ENCODE measurements at places on chromosomes 3 and 15.

GRCh38 chr3:51873876-51874275, 1.5 kb downstream of the IQCF5 start:
- no peak for DNase-seq

DNA sequence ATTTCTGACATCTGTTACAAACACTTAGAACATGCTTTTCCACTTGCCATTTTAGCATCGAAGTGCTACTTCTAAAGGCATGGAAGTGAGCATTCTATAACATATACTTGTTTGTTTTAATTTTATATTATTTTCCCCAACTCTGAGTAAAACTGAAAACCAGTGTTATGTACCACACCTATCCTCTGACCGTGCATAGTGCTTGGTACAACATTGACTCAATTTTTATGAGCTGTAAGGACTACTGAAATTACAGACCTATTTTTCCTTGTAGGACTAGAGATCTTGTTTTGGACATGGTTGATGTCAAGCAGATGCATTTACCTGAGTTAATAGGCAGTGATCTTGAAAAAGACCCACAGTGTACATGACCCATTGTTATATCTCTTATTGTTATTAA, 51.5 kb upstream of the CCNB2 start:
- DNase-seq, result no peak

GRCh38 chr3:3893590-3893989, 94.4 kb downstream of the LRRN1 start:
- no peak for DNase-seq

DNA sequence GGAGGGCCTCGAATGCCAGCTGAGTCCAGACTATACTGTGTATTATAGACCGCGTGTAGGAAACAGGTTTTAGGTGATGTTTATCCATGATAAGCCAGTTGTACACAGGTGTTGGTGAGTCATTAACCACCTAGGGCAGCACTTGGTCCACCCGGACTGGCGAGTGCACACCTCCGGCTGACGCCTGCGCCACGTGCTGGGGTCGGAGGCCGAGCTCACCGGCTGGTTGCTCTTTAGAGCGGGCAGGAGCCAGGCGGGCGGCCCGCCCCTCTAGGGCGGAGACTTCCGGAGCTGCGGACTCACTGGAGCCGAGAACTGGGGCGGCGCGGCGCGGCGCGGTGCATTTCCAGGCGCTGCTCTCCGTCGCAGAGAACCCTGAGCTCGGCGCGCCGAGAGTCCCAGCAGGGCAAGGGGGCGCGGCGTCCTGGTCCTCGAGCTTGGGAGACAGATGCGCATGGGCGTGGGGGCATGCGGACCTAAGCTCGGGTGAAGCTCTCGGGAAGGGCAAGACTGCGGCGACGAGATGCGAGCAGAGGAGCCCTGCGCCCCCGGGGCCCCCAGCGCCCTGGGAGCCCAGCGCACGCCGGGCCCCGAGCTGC, at the start of gene ESYT3:
ESYT3 (plus strand) TSS at position 341 of the 599 bp plus-strand sequence; CDS start at position 524, 183 bp downstream.
- peak; percentile 82 for DNase-seq

DNA sequence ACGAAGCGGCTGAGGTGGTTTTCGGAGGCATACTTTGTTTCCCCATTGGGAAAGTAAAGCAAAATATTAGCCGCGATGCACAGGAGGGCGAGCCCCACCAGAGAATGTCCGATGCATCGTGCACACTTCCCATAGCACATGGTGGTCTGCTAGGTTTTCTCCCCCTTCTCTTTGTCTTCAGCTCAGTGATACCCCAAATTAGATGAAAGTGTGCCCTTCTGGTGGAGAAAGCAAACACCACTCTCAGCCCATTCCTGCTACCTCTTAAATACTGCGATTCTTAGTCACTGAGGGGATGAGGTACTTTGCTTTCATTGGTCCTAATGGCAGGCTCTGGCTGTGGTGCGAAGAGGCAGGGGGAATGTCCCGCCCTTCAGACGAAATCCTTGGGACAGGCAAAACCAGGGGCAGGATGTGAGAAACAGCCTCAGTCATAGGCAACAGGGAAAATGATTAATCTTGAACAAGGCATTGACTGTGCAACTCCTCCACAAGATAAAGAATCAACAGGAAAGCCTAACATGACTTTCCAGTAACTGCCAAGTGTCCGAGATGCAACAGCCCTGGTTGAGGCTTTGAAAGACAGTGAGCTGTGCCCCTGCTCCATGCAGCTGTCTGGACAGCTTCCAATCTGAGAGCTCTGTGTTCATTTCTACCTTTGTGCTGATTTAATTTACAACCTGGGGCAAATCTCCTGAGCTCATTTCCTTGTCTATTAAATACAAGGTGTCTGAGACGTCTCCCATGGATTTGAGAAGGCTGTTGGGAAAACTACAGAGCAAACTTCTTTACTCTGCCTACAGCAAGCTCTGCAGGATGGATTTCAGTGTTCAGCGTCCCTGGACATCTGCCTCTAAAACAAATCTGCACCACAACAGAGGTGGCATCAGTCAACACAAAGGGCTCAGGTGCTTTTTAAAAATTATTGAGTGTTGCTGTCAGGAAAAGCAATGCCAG, at the start of gene TM4SF1:
TM4SF1 (minus strand) TSS at position 242 of the 957 bp plus-strand sequence; CDS start at position 140, 102 bp downstream.
- DNase-seq, result no peak

DNA sequence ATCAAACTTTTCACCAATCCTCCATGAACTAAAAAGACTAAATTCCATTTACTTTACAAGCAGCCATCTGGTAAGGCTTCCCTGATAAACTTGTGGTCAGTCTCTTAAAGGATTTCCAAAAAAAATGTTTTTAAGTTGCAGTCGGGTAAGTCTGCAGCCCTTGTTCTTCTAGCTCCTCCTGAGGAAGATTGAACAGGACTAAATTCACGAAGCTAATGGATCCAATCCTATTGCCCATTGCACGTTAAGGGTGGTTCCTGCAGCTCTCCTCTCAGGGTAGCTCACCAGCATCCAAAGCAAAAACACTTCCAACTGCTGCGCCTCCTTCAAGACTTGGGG, 2.8 kb downstream of the HES1 start:
- DNase-seq, result no peak

DNA sequence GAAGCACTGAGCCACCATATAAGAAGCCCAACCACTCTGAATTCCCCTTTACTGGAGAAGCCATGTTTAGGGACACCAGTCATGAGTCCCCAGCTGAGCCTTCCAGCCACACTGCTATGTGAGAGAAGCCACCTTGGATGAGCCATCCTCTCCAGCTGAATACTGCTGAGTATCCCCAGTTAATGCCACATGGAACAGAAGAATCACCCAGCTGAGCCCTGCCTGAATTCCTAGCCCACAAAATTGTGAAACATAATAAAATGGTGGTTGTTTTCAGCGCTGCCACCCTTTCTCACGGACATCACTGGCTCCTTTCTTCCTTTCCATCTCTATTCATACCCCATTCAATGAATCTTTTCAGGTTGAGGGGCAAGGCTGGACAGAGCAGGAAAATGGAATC, 22.1 kb upstream of the LYZL4 start:
- no peak for DNase-seq

DNA sequence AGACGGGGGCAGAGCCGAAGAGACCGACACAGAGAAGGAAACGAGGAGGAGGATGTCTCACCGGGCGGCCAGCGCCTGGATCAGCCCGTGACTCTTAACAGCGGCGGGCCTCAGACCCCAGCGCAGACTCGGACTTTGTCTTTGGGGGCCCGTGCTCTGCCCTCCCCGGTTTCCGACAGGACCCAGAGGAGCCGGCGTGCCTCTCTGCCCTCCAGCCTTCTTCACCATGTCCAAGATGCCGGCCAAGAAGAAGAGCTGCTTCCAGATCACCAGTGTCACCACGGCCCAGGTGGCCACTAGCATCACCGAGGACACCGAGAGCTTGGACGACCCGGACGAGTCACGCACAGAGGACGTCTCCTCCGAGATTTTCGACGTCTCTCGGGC, 1.0 kb downstream of the TSC22D2 start:
- DNase-seq, result no peak

- DNase-seq, result no peak
Measured at GRCh38 chr3:47912006-47912504, 104.2 kb downstream of the MAP4 start.

GRCh38 chr3:89300526-89300925, 193.1 kb downstream of the EPHA3 start:
- no peak for DNase-seq

- no peak for DNase-seq
Measured at GRCh38 chr3:191966556-191966955, 505.6 kb downstream of the PYDC2 start.

GRCh38 chr3:175005881-175006280, 146.7 kb downstream of the NAALADL2 start:
- DNase-seq, result no peak

GRCh38 chr15:54719325-54719724, 477.4 kb downstream of the RSL24D1 start:
- no peak for DNase-seq

GRCh38 chr15:64895285-64896065, 16.2 kb upstream of the ANKDD1A start:
- DNase-seq, result peak; percentile 50

GRCh38 chr3:130424837-130425236, 79.4 kb downstream of the COL6A5 start:
- DNase-seq, result no peak

DNA sequence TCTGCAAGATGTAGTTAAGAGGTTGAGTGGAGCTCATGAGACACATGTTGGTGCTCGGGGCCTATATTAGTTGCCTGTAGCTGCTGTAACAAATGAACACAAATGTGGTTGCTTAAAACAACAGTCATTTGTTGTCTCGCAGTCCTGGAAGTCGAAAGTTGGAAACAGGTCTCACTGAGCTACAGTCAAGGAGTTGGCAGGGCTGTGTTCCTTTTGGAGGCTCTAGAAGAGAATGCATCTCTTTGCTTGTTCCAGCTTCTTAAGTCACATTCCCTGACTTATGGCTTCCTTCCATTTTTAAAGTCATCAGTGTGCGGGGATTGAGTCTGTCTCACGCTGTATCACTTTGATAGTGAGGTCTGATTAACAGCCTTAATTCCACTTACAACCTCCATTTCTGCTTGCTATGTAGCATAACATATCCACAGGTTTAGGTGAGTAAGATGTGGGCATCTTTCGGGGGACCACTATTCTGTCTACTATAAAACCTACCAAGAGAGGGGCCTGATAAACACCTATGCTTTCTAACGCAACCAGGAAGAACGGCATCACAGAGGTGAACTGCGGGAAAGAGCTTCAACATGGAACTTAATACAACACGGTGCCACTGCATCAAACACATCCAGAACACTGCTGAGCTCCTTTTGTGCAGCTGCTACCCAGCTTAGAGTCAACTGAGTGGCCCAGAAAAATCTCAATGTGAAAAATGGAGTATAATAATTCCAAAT, 119.4 kb downstream of the ATP10A start:
- no peak for DNase-seq

DNA sequence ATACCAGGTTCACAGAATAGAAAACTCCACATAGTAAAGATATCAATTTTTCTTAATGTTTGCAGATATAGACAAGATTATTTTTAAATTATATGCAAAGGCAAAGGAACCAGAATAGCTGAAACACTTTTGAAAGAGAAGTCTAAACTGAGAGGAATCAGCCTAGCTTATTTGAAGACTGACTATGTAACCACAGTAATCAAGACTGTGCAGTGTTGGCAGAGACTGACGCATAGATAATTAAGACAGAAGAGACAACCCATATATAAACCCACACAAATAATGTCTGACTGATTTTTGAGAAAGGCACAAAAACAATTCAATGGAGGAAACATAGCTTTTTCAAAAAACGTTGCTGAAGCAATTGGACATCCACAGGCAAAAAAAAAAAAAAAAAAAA, 28.6 kb upstream of the ACKR4 start:
- DNase-seq, result no peak

DNA sequence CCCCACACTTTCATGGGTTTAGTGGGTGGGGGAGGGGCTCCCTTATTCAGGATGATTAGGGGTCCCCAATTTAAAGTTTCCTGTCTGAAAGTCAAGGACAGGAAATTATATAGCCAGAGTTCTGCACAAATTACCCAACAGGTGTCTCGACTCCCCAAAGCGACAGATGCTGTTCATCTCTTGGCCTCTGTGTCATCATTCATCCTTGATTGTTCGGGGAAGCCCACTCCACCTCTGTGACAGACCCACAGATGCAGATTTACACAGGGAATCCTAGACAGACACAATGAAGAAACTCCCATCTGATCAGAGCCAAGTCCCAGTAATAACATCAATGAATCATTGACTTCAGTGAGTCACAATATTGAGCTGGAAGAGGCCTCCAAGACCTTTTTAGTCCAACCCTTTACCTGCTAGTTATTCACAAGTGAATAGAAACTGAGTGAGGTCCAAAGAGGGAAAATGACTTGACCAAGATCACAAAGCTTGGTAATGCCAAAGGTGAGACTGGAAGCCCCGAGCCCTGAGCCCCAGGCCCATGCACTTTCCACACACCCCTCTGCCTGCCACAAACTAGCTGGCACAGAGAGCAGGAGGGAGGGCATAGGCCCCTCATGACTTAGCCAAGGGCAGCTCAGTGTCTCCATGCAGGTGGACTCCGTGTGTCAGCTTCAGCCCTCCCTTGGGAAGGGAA, 7.9 kb upstream of the SRP14 start:
- DNase-seq, result peak; percentile 63

DNA sequence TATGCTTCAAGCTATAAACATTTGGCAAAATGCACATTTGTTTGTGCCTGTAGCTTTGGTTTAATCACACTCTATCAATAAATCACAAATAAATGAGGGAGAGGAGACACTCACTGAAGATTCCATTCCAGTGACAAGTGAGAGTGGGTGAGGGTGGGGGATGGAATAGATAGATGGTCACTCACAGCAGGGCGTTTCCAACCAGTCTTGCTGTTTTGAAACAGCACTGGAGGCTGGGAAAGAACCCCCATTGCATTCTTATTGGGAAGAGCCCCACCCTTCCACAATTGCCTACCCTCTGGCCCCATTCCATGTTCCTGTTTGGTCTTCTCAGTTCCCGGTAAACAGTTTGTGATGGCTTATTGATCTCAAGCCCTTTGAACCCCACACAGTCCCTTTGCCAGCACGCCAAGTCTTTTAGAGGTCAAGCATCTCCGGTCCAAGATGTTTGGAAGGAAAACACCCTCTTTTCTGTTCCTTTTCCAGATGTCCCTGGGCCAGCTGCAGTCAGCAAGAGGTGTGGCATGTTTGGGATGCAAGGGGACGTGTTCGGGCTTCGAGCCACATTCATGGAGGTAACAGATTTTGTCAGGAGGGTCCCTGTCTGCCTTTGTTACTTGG, 30.7 kb downstream of the LMCD1 start:
- no peak for DNase-seq

- DNase-seq, result no peak
Measured at GRCh38 chr3:37605572-37606153, 256.0 kb upstream of the CTDSPL start.

DNA sequence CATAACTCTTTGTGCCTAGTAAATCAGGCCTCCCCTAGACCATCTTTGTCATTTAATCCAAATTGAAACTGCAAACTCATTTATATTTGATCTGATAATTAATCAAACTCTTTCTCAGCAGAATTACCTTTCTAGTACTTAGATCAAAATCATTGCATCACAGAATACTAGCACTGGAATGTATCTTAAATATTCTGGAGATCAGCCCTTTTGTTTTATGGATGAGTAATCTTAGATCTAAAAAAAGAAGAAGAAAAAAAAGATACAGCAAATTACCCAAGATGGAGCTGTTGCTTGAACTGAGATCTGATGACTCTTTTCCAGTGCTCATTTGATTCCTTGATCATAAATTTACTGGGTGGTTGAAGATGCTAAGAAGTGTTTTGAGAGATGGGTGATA, 47.9 kb downstream of the NAALADL2 start:
- DNase-seq, result no peak

- peak; percentile 13 for DNase-seq
Measured at GRCh38 chr15:96341513-96342405, 11.3 kb downstream of the NR2F2 start.

GRCh38 chr3:65778968-65779367, 259.8 kb downstream of the MAGI1 start:
- DNase-seq, result no peak
